ENCODE measurements at places on chromosomes 4 and X. TPM values are rescaled to one million over a fixed set of nuclear protein-coding genes. Genes with fewer than 3 reads are reported as not detected.
A peak's percentile ranks its signal among the peaks of the same experiment; 100 is the strongest.

DNA sequence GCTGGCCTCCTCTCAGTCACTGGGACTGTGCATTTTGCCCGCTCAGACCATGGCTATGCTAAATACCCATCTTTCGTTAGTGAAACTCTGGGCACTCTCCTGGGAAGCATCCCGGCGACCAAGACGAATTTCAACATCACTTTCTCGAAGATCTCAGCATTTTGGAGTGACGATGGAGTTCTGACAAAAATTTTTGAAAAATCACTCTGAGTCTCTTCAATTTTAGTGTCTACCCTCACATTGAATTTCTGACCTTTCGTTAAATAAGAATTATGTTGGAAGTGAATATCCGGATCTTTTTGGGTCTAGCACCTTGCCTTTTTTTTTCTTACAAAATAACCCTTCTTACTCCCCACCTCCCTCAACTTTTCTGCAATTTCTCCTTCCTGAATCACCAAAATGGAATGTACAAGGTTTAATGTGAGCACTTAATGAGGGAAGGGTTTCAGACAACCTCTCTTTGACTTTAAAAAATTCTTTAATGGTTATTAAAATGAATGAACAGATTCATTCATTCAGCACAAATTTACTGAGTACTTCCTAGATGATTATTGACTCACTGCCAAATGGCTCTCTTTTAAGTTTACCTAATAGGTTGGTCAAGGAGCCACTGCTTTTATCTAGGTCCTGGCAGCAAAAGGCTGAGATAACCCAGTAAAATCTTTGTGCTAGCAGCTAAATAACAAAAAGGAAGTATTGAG lies 746 bp upstream of the AADAT start:
- H3K27me3 ChIP-seq = no peaks in the 10 kb centered on the region
- no peak overlapping the region for H3K27ac ChIP-seq
- peak overlapping the region; percentile 63 for H3K4me3 ChIP-seq
- H3K36me3 ChIP-seq = peaks cover 3% of the 10 kb centered on the region

- no peaks in the 10 kb centered on the region for H3K36me3 ChIP-seq
- H3K4me3 ChIP-seq = no peak overlapping the region
- no peaks in the 10 kb centered on the region for H3K27me3 ChIP-seq
- peak; percentile 45 for DNase-seq
- H3K4me1 ChIP-seq = no peaks in the 10 kb centered on the region
These were observed 47.8 kb upstream of the SETD7 start for GRCh38 chr4:139603576-139604410.

DNA sequence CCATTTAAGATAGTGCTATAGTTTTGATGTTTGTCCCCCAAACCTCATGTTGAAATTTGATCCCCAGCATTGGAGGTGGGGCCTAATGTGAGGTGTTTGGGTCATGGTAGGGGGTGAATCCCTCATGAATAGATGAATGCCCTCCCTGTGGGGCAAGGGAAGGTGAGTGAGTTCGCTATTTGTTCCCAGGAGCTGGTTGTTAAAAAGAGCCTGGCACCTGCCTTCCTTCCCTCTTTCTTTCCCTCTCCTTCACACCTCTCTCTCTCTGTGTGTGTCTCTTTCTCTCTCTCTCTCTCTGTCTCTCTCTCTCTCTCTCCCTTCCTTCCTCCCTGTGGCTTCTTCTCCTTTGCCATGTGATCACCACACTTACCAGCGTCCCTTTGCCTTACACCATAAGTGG lies 160.7 kb downstream of the AASDH start:
- no peaks in the 10 kb centered on the region for H3K4me1 ChIP-seq
- peaks cover 3% of the 10 kb centered on the region for H3K36me3 ChIP-seq
- no peaks in the 10 kb centered on the region for H3K27me3 ChIP-seq
- no peak overlapping the region for H3K27ac ChIP-seq

- DNase-seq = no peak
- H3K36me3 ChIP-seq = peaks cover under 1% of the 10 kb centered on the region
- no peak overlapping the region for H3K4me3 ChIP-seq
- H3K4me1 ChIP-seq = no peaks in the 10 kb centered on the region
These were observed 15.0 kb downstream of the RPS4X start for GRCh38 chrX:72262077-72262476.

AR gene
- 4.0 TPM for total RNA-seq

BCORL1 gene
- total RNA-seq = 4.8 TPM

PGK1 gene
- 280 TPM for total RNA-seq

TCEANC gene
- 8.2 TPM for total RNA-seq
